NCI-H526 treated with DMSO at 0.1 percent for 48 hours (cell line): ENCODE measurements at places on chromosomes 1 and 21.
A peak's percentile ranks its signal among the peaks of the same experiment; 100 is the strongest.

DNA sequence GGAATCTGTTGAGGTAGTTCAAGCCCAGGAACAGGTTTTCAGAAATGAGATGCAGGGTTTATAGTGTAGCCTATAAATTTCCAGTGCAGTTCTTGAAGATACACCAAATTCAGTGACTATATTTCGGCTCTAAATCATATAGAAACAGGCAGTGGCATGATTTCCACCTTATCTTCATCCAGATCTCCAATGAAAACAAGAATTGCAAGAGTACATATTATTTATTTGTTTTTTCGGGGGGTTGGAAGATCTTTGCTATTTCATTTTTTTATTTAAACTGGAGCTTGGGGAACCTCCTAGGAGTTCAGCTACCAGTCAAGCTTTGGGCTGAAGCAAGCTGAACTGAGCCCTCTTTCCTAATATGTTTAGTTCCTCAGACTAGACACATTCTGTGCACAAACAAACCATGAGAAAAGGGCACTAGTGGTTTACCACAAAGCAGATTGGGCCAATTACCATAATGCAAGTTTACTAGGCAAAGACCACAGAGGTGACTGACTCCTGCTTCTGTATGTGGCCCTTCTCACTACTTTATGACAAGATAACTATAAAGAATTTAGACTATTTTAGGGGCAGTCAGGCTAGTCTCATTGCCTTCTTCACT lies 68.5 kb downstream of the RGS2 start:
- DNase-seq, result no peak

DNA sequence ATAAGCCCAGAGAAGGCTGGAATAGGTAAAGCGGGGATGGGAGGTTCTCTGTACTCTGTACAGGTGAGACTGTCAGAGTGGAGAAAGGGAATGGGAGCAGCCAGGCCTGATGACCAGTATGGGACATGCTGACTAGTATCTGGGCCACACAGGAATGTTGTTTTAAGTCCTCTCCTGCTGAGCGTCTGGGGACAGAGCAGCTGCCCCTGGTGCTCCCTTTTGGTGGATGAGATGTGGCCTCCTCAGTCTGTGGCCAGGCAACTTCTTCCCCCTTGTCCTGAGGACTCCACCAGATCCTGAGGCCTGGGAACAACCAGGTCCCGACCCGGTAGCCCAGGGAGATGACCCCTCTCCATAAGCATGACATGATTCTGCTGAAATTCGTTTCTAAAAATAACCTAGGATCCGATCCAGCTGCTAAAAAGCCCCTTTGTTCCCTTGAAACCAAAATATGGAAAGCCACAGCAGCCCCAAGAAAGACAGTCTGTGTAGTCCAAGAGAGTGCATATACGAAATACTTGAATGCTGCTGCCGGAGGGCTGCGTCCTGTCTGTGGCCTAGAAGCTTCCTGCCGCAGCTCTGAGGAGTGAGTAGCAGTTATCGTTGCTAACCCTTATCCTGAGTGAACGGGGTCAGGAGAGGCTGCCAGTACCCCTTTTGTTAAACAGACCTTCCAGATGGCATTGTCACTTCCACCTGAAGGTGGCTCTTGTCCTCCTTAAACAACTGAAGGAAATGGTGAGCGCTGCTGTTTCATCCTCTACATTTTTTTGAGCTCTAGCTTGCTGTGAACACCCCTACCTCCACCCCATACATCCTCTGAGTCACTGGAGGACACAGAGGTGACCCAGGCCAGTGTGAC lies 47.1 kb downstream of the ATP2B4 start:
- no peak for DNase-seq

- DNase-seq, result no peak
These were observed 56.8 kb downstream of the SLC30A10 start for GRCh38 chr1:219871427-219872057.

- no peak for DNase-seq
These were observed 23.6 kb upstream of the NEK2 start for GRCh38 chr1:211699059-211699458.

DNA sequence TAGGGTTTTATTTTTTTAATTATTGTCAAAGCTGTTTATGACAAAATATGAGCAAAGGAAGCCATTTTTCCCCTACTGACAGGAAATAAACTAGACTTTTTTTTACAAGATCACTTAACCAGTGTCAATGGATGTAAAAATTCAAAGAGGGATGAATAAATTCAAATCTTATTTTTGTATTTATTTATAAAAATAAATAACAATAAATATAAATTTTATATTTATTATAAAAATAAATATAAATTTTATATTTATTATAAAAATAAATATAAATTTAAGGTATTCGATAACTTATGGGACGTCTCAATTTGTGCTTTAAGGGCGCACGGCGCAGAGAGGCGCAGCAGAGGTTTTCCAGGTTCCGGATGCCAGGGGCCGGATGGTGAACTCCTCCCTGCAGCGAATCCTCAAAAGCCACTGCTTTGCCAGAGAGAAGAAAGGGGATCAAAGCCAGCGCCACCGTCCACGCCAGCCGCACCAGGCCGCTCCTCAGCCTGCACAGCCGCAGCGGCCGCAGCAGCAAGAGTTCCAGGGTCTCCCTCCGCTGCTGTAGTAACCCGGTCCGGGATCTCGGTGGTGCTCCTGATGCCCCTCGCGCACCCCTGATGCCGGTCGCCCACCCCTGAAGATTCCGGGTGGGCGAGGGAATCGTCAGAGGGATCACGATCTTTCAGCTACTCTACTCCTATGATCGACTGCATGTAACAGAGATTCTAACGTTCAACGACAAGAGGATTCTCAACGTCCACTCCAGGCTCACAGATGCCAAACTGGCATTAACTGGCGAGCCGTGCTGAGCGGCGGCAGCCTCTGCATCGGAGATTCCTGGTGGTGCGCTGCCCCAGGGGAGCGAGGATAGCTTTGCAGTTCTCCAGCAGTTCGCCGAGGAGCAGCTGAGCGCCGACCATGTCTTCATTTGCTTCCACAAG lies 28.5 kb upstream of the RLF start:
- no peak for DNase-seq

DNA sequence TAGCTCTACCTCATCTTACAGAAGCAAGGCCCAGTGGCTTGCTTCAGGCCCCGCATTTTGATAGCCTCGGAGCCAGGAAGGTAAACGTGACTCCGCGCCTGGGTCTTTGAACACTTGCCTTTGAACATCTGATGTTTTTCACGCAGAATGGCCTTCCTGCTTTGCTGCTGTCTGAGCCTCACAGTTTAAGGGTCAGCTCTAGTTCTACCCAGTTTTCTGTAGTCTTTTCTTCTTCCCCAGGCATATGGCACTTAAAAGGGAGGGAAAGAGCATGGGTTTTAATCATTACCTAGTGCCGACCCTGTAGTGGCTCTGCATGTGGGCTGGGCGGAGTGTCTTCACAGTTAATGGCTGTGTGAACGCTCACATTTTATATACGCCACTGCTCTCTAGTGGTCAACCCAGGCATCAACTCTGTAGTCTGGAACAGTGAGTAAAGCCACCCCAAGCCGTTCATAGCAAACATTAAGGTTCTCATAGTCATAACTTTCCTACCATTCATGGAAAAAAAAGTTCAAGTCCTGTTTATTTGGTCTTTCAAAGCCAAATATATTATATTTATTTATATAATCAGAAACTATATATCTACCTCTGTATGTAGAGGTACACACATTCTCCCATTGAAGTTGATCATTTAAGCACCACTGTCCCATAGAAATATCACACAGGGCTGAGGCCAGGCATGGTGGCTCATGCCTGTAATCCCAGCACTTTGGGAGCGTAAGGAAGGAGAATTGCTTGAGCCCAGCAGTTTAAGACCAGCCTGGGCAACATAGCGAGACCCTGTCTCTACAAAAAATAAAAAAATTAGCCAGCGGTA lies 78.1 kb downstream of the IER5 start:
- DNase-seq, result peak; percentile 92

GRCh38 chr1:16114527-16115467 lies 41.1 kb downstream of the EPHA2 start:
- no peak for DNase-seq

GRCh38 chr1:20540281-20540680 lies 12.1 kb upstream of the FAM43B start:
- DNase-seq, result no peak

DNA sequence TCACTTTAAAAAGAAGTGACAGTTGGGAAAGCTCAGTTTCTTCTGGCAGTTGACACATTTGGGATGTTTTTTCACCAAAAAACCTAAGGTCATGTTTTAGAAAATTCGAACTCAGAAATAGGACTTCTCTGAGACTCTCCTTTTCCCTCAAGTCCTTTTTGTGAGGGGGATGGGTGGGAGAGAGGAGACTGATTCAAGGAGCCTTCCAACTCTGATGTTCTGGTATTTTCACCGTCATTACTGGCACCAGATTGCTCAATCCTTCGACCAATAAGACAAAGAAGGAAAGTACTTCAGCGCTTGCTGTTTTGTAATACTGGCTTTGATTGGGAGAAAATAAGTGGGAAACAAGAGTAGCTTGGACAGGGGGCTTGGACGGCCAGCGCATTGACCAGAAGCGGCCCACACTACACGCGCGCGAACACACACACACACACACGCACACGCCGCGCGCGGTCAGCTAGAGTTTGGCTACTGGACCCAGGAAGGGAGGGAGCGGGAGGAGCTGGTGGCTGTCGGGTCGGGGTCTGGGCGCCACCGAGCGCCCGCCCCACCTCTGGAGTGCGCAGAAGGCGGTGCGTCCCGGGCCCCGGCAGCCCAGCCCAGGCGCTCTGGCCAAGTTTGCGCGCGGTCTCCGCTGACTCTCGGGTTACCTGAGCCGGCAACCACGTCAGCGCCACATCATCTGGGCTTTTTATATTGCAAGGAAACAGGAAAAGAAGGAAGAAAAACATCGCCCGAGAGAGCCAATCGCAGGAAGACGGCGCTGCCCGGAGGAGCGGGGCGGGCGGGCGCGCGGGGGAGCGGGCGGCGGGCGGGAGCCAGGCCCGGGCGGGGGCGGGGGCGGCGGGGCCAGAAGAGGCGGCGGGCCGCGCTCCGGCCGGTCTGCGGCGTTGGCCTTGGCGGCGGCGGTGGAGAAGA lies at the start of gene KCNK1:
Gene KCNK1, plus strand, starts transcription at position 855 of the 921 bp plus-strand sequence. Its CDS starts 66 bp downstream, at position 921.
- no peak for DNase-seq

GRCh38 chr1:20588634-20589225 lies at the start of gene CDA:
TSS of gene CDA (plus strand) at chr1:20589097. CDS start at chr1:20589130, 33 bp downstream.
- DNase-seq, result no peak

- no peak for DNase-seq
These were observed 12.4 kb downstream of the ASAP3 start for GRCh38 chr1:23471473-23472075.

DNA sequence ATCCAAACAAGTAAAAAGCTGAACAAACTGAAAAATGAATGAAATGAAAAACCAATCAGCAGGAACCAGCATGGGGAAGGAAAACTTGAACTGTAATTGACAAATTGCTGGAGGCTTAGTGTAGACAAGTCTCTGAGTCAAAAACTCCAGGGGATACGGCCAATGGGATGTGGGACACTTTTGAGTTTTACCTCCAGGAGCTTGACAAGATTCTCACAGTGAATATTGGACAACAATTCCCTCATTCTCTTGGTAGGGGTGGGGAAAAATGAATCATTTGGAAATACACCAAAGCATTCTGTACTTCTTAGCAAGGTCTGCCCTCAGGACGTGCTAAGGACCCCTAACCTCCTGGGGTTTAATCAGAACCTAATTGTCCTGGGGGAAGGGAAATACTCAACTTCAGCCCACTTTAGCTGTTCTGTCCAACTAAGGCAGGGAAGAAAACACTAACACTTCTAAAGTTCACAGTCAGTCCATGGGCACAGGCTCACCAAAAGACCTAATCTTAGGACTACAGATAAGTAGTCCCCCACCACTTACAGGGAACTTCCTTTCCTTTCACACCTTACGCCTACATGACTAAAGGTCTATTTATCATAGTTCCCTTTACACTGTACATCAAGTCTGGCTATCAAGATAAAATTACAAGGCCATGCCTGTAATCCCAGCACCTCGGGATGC lies 60.7 kb upstream of the CDC42BPA start:
- DNase-seq, result no peak

- peak; percentile 24 for DNase-seq
These were observed 3.2 kb downstream of the LRRC42 start for GRCh38 chr1:53949023-53949990.

DNA sequence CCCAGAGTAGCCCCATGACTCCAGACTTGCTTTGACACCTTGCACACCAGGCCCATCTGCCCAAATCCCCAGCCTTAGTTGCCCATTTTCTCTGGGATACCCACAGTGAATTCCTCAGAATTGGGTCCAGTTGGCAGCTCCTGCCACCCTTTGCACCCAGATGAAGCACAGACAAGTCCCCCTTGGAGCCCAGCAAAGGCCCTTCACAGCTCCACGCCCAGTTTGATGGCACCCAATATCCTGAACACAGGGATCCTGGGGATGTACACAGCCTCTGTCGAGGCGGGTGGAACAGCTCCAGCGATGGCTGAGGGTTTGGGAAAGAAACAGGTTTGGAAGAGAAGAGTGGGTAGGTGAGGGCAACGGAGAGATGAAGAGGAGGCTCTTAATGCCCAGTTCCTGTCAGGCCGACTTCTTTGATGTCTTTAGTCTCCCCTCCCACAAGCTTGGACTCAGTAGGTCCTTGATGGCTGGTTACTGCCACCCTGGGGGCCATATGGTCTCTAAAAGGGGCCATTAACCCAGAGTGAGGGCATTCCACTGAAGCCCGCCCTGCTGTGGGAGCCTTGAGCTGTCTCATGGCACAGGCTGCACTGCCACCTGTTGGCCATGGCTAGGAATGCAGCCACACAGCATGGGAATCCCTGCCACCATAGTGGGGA lies 21.7 kb downstream of the TMEM53 start:
- DNase-seq, result peak; percentile 35

DNA sequence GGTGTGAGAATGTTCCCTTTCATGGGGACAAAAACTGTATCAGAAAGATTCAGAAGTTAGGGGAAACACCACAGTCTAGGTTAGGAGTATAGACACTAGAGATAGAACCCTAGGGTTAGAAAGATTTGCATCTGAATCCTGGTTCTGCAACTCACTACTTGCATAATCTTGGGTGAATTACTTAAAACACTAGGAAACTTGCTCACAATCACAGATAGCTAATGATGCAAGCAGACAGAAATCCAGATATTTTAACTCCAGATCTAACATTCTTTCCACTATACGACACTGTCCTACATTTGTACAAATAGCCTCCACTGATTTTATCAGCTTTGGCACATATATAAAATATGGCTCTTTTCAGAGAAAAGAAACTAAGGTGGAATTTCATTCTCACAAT lies 30.8 kb upstream of the GLIS1 start:
- no peak for DNase-seq

- DNase-seq, result no peak
These were observed 352.9 kb downstream of the LTN1 start for GRCh38 chr21:28639737-28640136.

- no peak for DNase-seq
These were observed 96.6 kb upstream of the ETV3 start for GRCh38 chr1:157234705-157235273.

DNA sequence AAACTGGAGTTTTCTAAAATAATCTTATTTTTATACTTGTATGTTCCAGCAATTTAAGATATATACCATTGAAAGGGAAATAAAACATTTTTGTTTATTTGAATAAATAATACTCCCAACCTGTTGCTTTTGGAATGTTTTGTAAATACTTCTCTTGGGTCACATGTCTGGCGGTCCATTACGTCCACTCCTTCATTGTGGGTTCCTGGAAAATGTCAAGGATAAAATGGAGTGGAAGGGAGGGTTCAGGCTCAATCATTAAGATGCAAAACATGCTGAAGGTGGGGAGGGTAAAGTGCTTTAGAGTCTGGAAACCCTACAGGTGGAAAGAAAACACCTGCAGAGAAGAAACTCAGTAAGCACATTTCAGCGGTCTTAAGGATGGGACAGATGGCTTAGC lies 34.2 kb upstream of the FAM3B start:
- DNase-seq, result no peak
